Esophagus squamous epithelium (tissue), 5 donors: ENCODE measurements at places on chromosomes 11 and 22.

DNA sequence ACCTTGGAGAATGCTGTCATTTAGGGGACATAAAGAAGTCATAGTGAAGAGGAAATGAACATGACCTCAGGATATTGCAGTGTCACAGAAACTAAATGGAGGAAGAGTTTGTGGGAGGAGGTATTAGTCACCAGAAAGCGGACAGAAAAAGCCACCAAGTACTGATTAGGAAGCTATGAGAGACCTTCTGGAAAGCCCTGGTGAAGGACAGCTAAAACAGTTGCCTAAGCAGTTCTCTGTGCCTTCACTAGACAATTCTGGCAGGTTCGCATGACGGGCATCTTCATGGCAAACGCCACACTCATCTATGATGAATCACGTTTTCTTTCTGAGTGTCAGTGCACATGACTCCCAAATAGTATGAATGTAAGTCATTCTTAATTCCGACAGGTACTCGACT is 325.8 kb downstream of the C11orf87 start:
- DNase-seq: no peak

DNA sequence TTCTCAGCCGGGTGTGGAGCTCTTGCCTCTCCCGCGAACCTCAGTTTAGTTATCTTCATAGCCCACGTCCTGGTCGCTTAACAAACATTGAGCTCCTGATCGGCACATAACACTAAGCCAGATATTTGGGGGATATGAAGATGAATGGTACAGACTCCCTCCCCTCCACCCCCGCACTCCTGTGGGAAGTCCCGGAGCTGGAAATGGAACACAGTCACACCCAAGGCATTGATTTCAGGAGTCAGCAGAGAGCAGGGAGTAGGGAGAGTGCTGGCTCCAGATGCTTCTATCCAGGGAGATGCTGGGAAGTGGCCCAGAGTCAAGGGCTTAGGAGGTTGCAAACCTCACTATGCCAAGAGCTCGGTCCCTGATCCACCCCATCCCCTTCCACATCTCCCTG is 26.1 kb upstream of the CABP7 start:
- DNase-seq: no peak

DNA sequence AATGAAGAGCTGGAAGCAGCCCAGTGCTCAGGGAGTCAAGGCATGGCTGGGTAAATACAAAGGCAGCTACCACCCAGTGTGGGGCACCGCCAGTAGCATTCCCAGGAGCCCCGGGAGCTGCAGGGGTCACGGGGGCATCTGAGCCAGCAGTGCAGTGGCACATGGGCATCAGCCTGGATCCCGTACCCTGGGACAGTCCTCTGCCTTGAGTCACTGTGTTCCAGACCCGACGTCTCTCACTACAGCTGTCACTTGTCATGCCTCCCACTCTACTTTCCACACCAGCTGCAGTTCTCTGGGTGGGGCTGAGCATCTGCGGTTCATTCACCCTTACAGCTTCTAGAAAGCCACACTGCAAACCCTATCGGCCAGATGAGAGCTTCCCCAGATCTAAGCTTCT is 29.6 kb downstream of the DHCR7 start:
- no peak for DNase-seq

DNA sequence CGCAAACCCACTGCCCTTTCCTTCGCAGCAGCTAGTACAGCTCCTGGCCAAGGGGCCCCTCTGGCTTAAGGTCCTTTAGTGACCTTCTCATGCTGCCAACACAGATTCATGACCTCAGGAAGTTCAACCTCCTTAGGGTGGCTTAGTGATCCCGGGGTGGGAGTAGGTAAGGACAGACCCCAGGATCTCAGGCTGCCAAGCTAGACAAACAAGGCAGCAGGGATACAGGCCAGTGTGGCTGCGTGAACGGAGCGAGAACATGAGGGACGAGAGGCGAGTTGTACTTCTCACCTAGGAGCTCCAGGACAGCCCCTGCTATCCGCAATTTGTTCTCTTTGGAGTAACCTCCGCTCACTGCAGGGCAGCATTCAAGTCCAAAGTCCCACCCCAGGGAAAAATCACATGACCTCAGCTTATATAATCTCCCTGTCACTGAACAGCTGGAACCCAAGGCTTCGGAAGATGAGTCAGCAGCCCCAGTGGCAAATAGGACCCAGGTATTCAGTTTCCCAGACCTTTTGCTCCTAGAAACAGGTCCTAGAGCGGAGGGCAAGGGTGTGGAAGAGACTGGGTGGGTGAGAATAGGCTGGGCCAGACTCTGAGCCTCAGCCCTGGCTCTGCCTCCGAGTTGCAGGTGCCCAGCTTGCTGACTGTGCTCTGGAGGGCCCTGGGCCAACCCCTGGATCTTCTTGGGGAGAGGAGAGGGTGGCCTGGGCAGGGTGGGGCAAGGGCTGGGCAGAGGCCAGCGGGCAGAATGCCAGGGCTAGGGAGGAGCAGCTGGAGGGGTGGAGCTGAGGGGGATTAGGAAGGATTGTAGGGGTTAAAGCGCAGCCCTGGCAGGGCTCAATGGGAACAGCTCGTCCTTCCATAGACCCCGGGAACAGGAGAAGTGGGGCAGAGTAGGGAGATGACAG is 13.1 kb downstream of the USP2 start:
- no peak for DNase-seq

DNA sequence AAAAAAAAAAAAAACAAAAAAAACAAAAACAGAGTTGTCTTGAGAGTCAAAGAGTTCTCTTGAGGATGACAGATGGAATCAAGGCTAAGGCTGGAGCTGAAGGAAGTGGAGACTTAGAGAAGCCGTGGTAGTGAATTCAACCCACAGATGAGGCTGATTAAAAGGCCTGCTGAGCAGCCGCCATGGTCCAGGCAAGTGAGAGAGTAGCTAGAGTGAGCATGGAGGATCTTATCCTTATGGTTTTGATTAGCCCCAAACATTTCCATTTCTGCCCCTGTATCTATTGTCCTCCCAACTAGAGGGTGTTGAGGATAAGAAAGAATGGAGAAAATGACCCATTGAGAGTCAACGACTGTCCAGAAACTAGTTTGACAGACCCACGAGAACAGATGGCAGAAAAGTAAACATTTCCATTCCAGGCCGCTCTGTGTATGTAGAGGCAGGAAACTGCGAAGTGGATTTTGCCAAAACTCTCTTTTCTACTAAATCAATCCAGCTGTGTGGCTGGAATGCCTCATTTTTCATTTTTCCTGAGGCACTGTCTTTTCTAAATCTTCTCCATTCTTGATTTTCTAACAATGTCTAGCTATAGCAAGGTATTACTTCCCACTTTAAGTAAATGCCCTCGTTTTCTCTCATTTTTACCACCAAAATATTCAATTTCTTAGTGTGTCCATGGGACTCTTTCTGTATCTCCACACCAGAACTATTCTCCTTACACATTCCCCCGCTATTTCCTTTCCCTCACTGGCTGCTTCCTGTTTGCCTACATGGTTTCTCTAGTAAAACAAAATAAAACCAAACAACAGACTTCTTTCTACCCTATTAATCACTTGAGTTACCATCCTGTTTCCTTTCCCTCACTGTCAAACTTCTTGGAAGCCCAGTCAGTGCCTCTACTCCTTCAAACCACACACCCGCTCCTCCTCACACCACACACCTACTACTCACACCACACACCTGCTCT is 5.4 kb upstream of the MMP8 start:
- DNase-seq: no peak

- DNase-seq: no peak
Observed at GRCh38 chr11:124751741-124752470, at the start of gene VSIG2. Gene VSIG2 (minus strand): TSS chr11:124752255. CDS start chr11:124752137, 118 bp downstream.

DNA sequence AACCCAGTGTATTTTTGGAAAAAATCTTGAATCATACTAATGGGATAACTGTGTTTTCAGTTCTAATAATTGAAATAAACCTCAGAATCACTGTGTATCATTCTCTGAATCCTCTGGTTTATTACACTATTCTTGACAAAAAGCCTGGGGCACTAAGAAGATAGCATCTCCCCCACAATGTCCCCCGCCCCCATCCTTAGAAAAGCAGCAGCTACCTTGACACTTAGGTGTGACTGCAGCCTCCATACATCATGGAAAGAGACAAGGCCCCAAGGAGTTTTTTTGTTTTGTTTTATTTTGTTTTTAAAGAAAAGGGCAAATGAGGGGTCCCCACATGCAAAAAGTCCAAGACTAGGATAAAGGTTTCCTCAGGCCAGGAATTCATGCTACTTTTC is 124.8 kb downstream of the APOL5 start:
- no peak for DNase-seq

GRCh38 chr22:23243006-23243573 is 62.8 kb downstream of the BCR start:
- DNase-seq: no peak

- no peak for DNase-seq
Observed at GRCh38 chr11:127136438-127136837, 135.9 kb upstream of the KIRREL3 start.

DNA sequence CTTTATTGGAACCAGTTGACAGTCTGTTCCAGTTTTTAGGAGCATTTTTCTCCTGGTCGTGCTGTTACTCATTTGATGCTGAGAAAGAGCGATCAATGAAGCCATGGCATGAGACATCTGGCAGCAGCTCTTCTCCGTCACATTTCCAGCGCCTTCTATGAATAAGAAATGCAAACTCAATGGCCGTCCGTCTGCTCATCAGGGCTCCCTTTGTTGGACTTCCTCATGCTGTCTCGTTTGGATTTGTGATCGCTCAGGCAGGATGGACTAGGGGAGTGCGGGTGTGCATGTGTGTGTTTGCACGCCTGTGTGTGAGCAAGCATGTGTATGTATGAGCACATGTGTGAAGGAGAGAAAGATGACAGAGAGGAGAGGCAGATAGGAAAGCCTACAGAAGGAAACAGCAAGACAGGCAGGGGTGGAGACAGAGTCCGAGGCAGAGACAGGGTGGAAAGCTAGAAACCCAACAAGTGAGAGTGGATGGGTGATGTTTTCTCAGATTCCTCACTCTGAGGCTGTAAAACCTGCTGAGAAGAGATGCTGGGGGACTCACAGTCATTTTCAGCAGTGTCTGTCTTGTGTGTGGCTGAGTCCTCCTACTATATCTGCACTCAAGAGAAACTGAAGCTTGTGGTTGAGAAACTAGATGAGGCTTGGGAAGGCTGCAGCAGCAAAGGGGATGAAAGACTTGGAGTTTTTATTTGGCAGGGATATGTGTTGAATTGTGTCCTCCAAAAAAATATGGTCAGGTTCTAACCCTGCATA is 56.0 kb upstream of the CLMP start:
- DNase-seq: no peak
